Fibroblast of skin of left biceps (primary cell): ENCODE measurements at places on chromosomes 1 and 21.

- peak; percentile 41 for DNase-seq
Observed at GRCh38 chr21:20720623-20721022, 277.6 kb upstream of the NCAM2 start.

DNA sequence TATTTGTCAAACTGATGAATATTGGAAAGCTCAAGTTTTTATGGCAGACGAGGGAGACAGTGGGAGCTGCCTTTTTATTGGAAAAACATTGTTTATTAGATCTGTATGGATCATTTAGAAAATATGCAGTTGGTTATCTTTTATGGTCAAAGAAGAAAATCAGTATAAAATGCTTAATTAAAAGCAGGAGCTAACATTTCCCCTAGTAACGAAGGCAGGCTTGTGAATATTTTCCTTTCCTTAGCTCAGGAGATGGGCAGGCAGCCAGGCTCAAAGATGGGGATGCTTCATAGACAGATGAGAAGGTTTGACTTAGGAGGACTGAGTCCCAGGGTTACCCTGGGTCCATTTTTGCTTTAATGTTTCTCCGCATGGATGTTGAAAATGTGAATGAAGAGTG, 26.0 kb downstream of the ROR1 start:
- DNase-seq, result peak; percentile 88

GRCh38 chr1:221439008-221439746, 302.7 kb downstream of the DUSP10 start:
- DNase-seq, result no peak

DNA sequence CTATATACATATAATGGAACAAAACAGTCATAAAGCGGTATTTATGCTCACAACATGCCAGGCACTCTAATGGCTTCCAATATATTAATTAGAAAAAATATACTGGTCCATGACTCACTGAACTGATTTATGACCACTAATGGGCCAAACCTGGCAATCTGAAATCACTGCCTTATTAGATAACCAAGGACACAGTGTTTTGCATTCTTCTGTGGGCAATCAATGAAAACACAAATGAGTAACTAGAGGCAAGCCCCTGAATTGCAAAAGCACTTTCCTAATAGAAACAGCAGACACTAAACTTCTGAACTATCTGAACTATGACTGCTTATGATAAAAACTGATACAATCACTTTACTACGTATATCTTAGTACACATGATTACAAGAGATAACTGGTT, 3.5 kb downstream of the GCLM start:
- DNase-seq, result peak; percentile 4

GRCh38 chr1:94029130-94029993, 91.6 kb downstream of the ABCA4 start:
- no peak for DNase-seq
